ENCODE measurements at places on chromosomes 3 and 15. TPM values are rescaled to one million over a fixed set of nuclear protein-coding genes. Genes with fewer than 3 reads are reported as not detected.

The SOX14 gene
- not detected for total RNA-seq

The MAGI1 gene
- total RNA-seq, result 39.8 TPM

The CCDC13 gene
- 12.6 TPM for total RNA-seq

The CACNA1D gene
- total RNA-seq, result 5.7 TPM

The KNG1 gene
- total RNA-seq, result not detected

The SH2D7 gene
- total RNA-seq, result not detected

The FAM227B gene
- 6.9 TPM for total RNA-seq

The BFSP2 gene
- 2.6 TPM for total RNA-seq

The PAK6 gene
- 0.84 TPM for total RNA-seq

The CCDC9B gene
- total RNA-seq, result 19.3 TPM

The CCDC33 gene
- not detected for total RNA-seq

The CPLX3 gene
- total RNA-seq, result not detected

The DNAJC13 gene
- total RNA-seq, result 43.3 TPM

The C3orf85 gene
- not detected for total RNA-seq

The ATP10A gene
- 8.1 TPM for total RNA-seq

The GOLGB1 gene
- 60.7 TPM for total RNA-seq

The SERPINI2 gene
- total RNA-seq, result not detected

The GOLGA6B gene
- not detected for total RNA-seq

The HEMK1 gene
- 8.7 TPM for total RNA-seq

The MESP1 gene
- total RNA-seq, result 10.5 TPM

The MORC1 gene
- not detected for total RNA-seq

The LIPC gene
- 17.2 TPM for total RNA-seq

The ZNF860 gene
- total RNA-seq, result 1.8 TPM

The PEX11A gene
- total RNA-seq, result 9.0 TPM

The MESP2 gene
- total RNA-seq, result not detected

The HGD gene
- not detected for total RNA-seq

The NPAP1 gene
- total RNA-seq, result not detected

The MPI gene
- total RNA-seq, result 42.4 TPM

The SATB1 gene
- total RNA-seq, result 42.3 TPM

The XXYLT1 gene
- 9.6 TPM for total RNA-seq

The PLSCR4 gene
- total RNA-seq, result 147 TPM

The HTR3E gene
- total RNA-seq, result not detected

The C3orf20 gene
- total RNA-seq, result not detected

The HRH1 gene
- 20.3 TPM for total RNA-seq

The MYH15 gene
- not detected for total RNA-seq
